Caco-2 (cell line): ENCODE measurements at places on chromosomes 11 and 22. TPM values are rescaled to one million over a fixed set of nuclear protein-coding genes. Genes with fewer than 3 reads are reported as not detected.

The MRPL48 gene
- 111 and 113 TPM in 2 replicates for total RNA-seq

The NAALADL1 gene
- 0.16 and 0.23 TPM in 2 replicates for total RNA-seq

The SPDYC gene
- total RNA-seq, result not detected in 2 replicates

The FAM111B gene
- total RNA-seq, result 49.3 and 55.8 TPM in 2 replicates

The FAM180B gene
- total RNA-seq, result not detected in 2 replicates

The DBX1 gene
- not detected in 2 replicates for total RNA-seq

DNA sequence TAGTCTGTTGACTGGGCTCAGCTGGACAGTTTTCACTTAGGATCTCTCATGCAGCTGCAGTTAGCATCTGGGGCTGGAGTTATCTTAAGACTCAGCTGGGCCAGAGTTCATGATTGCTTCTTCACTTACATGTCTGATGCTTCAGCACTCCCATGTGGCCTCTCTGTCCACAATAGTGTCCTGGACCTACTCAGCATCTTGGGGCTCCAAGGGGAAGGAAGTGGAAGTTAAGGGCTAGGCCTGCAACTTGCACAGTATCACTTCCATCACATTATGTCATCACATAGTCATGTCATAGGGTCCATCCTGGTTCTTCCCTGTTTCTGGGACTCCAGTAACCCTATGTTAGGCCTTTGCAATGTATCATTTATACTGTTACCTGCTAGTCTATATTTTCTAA lies 115.9 kb downstream of the C11orf65 start:
- no peak for DNase-seq

- no peak for DNase-seq
These were observed 62.2 kb upstream of the FADD start for GRCh38 chr11:70140711-70141485.

DNA sequence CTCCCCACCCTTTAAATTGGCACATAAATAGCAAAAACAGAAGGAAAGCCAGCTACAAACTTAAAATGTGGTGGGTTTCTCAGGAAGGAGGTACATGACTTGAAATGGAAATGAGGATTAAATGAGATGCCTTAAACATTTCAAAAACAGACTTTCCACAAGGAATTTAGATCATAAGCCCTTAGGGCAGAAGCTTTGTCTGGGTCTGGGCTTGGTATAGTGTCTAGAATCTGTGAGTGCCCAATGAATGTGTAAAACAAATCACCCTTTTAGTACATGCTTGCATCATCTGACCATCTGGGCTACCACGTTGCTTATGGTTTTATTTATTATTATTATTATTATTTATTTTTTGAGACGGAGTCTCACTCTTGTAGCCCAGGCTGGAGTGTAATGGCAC lies 37.1 kb upstream of the CREB3L1 start:
- no peak for DNase-seq

DNA sequence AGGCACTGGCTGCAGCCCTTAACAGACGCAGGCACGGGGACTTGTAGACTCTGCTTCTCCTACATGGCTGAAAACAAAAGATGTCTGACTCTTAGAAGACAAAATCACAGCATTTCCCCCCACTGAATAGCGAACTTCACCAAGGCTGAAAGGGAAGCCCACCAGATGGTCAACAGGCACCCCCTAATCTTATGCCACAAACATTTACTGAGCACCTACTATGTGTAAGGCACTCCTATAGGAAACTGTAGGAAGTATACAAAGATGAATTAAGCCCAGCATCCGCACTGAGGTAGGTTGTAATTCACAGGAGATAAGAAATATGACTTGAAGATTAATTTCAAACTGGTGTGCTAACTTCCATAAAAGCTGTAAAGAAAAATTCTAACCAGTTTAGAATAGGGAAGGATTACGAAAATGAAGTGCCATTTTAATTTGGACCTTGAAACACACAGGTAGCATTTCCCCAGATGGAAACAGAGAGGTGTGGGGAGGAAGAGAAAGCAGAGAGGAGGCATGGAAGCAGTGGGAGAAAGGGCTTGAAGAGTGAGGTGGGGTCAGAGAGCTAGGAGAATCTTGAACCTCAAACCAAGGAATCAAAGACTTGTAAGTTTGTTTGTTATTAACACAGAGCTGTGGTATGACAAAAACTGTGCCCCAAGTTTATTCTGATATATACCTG lies 38.1 kb downstream of the NUMA1 start:
- no peak for DNase-seq

DNA sequence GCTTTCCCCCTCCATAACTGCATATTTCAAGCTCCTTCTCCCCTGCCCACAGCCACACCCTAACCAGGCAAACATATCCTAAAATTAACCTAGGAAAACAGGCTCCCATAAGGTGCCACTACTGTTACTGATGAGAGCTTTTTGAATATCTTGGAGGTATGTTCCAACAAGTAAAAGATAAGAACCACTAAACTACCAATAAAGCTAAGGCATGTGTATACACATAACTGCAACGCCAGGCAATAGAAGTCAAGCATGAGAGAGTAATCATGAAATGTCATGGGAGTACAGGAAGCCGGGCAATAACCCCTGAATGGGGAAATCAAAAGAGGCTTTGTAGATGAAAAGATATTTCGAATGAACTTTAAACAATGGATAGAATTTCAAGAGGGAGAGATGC lies 9.3 kb downstream of the MMP13 start:
- DNase-seq, result no peak

DNA sequence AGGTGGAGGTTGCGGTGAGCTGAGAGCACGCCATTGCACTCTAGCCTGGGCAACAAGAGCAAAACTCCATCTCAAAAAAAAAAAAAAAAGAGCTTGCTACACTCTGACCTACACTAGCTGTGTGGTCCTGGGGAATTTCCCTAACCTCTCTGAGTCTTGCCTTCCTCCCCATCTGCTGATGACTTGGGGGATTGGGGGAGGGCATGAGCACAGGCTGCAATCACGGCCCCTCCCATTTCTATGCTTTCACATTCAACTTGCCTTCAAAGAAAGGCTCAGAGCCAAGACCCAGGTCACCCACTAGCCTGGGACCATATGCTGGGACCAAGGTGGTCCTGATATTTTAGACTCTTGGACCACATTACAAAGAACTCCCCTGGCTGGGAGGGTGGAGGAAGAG lies 39.8 kb upstream of the TEF start:
- no peak for DNase-seq

DNA sequence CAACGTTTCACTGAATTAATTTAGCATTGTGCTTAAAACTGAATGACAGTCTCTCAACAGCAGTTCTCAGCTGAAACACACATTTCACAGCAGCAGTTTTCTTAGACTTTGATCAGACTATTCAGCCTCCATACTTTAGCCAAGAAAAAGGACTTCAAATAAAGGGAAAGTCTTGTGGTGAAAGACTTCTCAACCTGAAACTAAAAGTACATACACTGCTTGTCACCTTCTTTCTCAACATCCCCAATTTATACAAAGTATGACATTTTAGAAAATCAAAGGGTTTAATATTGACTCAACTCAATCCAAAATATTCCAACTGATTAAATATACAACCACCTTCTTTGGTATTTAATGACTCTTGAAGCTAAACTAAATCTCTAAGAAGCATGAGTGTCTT lies 419.0 kb downstream of the LRRC4C start:
- DNase-seq, result no peak

GRCh38 chr22:30996462-30996861 lies 27.4 kb downstream of the TUG1 start:
- DNase-seq, result no peak

DNA sequence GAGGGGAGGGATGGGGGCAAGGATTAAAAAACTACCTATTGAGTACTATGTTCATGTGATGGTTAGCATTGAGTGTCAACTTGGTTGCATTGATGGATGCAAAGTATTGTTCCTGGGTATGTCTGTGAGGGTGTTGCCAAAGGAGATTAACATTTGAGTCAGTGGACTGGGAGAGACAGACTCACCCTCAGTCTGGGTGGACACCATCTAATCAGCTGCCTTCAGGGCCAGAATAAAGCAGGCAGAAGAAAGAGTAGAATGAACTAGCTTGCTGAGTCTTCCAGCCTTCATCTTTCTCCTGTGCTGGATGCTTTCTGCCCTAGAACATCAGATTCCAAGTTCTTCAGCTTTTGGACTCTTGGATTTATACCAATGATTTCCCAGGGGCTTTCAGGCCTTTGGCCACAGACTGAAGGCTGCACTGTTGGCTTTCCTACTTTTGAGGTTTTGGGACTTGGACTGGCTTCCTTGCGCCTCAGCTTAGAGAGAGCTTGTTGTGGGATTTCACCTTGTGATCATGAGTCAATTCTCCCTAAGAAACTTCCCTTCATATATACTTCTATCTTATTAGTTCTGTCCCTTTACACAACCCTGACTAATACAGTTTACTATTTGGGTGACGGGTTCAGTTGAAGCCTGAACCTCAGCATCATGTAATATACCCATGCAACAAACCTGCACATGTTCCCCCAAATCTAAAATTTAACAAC lies 70.2 kb downstream of the MTNR1B start:
- DNase-seq, result no peak

GRCh38 chr11:128451652-128452470 lies 135.5 kb downstream of the ETS1 start:
- no peak for DNase-seq

- no peak for DNase-seq
These were observed 8.1 kb downstream of the RCOR2 start for GRCh38 chr11:63908631-63909401.

DNA sequence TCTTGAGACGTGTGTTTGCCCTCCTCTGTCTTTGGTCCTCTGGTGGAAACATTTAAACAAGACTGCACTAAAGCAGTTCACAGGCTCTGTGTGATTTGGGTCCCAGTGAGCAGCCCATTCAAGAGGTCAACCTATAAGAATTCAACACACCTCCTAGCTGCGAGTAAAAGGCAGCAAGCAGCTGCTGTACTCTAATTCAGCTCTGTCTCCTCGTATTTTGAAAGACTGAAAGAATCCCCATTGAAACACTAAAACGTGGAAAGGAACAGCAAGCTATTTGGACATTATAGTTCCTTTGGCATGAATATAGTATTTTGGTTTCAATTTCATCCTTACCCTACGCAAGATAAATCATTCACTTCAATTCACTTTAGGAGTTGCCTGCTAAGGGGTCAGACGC lies 1046.7 kb downstream of the DLG2 start:
- no peak for DNase-seq

- DNase-seq, result peak; percentile 52
These were observed 669 bp downstream of the MICAL3 start for GRCh38 chr22:18023509-18024275.

DNA sequence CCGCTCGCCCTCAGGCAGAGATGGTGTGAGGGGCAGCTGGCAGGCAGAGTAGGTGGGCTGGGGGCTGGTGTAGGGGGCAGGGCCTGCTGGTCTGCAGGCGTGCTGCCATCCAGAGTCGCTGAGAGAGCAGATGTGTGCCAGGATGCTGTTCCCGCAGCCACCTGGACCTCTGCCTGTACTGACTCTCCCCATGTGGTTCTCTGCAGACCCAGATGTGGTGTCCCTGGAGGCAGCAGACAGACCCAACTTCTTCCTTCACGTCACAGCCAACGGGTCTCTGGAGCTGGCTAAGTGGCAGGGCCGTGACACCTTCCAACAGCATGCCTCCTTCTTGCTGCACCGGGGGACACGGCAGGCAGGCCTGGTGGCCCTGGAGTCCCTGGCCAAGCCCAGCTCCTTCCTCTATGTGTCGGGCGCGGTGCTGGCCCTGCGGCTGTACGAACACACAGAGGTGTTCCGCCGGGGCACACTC lies 58.6 kb downstream of the OTOG start:
- no peak for DNase-seq

DNA sequence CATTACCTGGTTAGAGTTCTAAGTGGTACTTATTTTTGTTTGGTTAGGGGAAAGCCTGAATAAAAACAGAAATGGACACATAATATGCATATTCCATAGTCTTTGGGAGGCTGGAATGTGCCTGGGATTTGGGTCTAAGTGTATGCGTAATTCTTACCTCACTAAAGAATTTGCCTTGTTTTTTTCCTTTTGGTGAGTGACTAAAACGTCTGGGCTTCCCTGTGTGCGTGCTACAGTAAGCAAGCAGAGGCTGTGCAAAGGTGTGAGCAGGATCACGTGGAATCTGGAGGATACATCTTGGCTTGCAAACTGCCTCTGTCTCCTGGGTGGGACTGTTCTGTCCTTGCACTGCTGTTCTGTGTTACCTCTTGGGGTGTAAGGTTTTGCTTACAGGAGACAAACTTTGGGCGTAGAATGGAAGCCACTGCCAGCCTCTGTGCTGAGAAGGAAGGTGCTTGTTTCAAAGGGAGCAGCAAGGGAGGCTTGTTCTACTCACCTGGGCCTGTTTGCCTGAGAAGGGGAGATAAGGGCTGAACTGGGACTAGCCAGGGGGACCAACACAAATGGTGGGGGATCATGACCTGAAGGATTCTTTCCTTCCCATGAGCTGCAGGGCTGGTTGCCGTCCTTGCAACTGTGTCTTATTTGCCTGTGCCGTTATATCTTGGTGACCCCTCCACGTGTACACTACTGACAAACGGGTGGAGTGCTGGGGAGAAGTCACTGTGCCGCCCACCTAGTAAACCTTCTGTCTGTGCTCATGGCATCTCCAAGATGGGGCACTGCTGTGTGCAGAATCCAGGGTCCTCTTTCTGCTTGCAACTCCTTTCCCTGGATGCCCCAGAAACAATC lies 4.5 kb downstream of the NEAT1 start:
- DNase-seq, result no peak

DNA sequence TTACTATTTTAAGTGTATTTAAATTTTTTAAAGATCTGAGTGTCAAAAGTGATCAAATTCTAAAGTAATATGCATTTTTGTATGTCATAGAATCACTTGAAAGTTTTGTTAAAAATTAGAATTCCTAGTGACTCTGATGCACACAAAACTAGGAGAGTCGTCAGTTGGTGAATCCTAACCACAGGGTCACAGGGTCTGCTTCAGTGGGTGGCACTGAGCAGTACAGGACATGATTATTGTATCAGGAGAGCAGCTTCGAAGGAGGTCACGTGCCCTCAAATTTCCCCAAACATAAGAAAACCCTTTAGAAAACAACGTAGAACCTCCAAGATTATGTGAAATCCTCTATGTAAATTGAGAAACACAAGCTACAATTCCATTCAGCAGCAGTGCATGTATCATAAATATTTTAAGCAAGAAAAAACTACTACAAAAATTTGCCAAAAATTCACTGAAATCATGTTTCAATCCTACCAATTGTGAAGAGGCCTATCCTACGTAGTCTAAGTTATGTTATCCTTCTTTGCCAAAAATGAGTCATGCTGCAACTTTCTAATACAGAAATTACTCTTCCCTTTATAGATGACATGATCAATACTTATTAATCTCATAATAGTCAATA lies 323.6 kb downstream of the AASDHPPT start:
- DNase-seq, result no peak
